ENCODE measurements at places on chromosomes 13 and 19.

DNA sequence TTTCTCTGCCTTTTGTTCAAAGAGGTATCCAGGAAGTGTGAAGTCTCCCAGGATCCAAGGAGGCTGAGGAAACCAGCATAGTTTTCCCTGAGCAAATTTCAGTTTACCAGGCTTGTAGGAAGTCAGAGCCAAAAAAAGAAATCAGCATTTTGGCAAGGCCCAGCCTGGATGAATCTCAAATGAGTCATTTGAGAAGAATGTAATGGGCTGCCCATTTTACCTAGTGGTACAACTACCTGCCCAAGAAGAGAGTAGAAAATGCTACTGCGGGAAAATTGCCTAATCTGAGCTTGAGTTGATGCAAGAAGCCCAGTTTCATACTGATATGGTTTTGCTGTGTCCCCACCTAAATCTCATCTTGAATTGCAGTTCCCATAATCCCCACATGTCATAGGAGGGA lies 284.1 kb upstream of the ZNF507 start:
- DNase-seq = no peak

DNA sequence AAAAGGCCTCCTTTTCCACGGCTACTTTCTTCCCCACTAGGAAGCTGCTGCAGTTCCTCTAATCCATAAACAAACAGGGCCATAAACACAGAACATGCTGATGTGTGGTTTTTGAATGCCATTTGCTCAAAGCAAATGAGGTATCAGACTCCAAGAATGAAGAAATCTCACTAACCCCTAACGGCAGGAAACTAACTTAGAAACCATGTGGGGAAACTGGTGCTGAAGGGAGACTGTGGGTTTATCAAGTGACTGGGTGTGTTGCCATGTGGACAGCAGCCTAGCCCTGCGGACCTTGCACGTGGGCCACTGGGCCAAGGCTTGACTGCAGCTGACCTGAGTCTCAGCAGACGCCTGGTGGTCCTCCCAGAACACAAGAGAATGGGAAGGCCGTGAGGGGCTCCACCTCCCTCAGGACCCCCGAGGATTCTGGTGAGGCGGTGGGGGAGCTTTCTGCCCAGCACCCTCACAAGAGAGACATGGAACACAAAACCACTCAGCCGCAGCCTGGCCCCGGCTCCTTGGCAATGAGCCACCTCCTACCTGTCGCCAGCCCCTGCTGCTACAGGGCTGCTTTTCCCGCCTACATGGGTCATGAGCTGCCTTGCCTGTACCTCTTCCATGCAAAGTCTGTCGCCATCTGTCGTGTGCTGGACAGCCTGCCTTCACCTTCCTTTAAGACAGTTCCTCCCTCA lies 10.6 kb downstream of the SLC15A1 start:
- DNase-seq = no peak

GRCh38 chr19:44005973-44006372 lies 3.2 kb downstream of the ZNF230 start:
- no peak for DNase-seq

GRCh38 chr13:79361299-79361698 lies 44.8 kb downstream of the RBM26 start:
- DNase-seq = no peak

Measured in T-helper 9 cell (primary cell).